ENCODE measurements at places on chromosomes 2 and 18.
A peak's percentile ranks its signal among the peaks of the same experiment; 100 is the strongest.

- DNase-seq: no peak
These were observed 15.4 kb downstream of the TNS1 start for GRCh38 chr2:217987391-217987790.

DNA sequence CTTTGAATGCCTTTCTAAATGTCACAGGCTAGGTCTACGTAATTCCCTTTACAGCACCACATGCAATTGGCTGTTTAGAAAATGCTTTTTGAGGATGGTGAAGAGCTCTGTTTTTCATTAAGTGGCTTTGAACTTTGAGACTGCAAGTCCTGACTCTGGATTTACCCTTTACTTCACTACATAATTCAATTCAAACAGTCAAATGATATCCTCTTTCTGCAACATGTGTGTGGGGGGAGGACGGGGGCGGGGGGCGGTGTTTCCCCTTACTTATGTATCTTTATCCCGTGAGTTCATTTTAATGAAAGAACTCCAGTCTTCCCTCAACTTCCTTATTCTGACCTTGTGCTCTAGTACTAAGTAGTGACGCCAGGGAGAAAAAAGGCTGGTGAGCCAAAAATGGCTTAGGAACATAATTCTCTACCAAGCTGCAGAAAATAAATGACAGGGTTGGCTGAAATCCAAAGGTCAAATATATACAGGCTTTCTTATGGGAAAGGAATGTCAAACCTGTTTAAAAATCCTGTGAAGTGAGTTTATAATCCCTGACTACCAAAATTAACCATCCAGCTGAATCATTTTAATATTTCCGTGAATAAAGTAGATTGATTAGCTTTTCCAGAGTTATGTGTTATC lies 119.6 kb downstream of the SLC8A1 start:
- DNase-seq: peak; percentile 77

DNA sequence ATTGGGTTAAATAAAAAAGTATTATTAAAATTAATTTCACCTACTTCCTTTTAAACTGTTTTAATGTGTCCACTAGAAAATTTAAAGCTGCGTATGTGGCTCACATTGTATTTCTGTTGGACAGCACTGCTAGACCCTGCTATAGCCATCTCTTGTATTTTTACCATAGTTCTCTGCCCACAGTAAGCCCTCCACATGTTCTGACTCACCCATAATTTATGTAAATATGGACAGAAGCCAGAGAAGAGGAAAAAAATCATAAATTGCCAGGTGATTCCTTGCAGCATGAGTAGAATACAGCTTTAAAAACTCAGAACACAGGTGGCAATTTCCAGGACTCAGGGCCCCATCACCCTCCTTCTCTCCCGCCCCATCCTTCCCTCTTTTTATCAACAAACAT lies 142.4 kb upstream of the MEX3C start:
- DNase-seq: no peak

GRCh38 chr2:204726831-204727230 lies 181.6 kb downstream of the PARD3B start:
- no peak for DNase-seq

DNA sequence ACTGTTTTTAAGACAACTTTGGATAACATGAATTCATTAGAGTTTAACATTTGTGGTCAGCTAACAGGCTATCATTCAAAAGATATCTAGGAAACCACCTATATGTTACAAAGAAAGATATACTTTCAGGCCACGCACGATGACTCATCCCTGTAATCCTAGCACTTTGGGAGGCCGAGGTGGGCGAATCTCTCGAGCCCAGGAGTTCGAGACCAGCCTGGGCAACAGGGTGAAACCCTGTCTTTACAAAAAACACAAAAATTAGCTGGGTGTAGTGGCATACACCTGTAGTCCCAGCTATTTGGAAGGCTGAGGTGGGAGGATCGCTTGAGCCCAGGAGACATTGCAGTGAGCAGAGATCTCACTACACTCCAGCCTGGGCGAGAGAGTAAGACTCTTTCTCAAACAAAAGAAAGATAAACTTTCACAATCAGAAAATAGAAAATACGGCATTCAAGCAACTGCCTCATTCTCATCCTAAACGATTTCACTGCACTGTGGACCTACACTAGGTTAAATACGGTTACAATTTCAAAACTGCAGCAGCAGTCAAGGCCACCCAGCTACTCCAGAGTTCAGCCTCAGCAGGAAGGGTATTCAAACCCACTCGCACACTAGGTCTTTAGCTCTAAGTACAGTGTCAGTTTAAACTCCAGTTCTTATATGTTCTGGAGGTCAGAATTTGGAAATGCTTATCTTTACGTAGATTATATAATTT lies 250.0 kb upstream of the SLC39A10 start:
- no peak for DNase-seq

- no peak for DNase-seq
These were observed 28.9 kb downstream of the PRKRA start for GRCh38 chr2:178422097-178422496.

DNA sequence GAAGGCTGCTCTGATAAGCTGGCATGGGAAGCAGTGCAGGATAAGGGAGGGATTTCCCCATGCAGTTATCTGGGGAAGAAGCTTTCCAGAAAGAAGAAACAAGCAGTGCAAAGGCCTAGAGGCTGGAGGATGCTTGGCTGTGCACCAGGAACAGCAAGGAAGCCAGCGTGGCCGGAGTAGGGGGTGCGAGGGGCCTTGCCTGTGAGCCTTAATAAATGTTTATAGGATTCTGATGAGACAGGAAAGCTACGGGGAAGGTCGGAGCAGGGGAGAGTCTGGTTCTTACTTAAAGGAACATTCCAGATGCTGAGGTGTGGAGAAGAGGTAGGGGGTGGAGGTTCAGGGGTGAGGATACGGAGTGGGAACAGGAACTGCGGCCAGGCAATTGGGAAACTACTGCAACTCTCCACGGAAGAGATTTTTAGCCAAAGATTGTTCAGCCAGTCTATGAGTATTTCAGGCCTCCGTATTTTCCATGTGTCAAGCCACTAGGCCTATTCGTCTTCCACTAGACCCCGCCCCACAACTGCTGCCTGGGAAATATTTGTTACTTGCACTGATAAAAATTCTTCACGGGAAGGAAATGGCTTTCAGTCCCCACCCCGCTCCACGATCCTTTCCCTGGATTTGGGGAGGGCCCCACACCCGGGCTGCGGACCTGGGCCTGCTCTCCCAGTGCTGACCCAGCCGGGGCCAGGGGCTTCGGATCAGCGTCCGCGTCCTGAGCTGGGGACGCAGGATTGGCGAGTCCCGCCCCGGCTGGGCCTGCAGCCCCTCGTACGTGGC lies 516 bp downstream of the EIF2AK2 start:
- DNase-seq: peak; percentile 19

Data from HS-27A (cell line).